ENCODE measurements at places on chromosomes 11 and 22.

GRCh38 chr11:87351676-87352075, 313.9 kb downstream of the TMEM135 start:
- no peak for DNase-seq

GRCh38 chr22:50703726-50704509, 31.3 kb downstream of the SHANK3 start:
- no peak for DNase-seq

- DNase-seq: no peak
Observed at GRCh38 chr11:8323161-8323935, 59.7 kb upstream of the LMO1 start.

DNA sequence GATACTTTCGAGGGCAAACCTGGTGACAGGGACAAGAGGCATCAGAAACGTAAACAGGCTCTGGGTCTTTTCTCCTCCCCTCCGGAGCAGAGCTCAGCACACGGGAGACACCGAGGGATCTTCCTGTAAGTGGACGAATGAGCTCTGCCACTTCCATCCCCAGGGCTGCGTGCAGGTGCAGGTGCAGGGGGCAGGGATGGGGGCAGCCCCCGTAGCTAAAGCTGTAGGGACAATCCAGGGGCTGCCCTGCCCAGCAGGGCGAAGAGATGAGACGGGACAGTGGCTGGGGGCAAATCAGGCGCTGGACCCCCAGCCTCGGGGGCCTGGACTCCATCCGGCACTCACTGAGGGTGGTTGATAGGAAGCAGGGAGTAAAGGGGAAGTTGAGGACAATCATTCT, 505.4 kb downstream of the BRD1 start:
- no peak for DNase-seq

DNA sequence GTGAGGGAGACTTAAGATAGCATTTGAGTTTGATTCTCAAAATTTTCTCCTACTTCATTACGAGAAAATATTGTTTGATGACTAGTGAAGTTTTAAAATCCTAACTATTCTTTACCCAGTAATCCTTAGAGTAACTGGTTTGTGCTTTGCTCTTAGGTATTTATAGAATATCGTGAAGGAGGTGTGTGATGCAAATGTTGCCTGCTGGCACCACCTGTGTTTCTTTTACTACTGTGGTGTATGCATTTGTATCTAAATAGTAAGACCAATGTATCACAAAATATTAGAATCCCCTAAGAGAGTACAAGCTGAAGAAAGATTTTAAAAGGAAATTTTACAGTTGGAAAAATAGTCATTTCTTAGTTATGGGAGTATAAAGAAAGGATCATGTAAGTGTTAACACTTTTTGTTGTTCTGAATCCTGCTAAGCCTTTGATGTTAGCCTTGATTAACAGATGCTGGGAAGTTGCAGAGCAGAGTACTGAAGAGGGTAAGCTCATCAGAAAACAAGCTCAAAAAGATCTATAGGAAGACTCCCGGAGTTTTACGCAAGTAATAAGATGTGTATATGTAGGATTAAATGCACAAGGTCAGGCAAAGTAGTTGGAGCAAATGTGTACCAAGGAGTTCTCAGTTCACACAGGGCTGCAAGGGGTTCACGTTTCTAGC, 102.2 kb upstream of the SLC6A5 start:
- DNase-seq: no peak

DNA sequence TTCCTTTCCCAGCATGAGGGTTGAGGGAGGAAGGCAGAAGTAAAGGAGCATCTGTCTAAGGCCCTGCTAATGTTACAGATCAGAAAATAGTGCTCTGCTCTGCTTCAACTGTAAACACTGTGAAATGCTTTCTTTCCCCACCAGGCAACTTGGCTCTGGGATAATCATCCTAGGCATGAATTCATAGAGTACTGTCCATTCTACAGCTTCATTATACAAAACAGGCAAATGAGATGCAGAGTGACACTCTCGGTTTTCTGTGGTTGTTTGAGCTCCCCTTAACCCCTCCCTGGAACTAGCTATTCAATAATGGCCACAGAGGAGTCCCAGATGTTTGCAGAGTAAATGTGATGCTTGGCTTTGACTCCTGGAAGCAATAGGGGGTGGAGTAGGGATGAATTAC, 184.3 kb upstream of the CTSC start:
- DNase-seq: no peak

- no peak for DNase-seq
Observed at GRCh38 chr11:71322861-71323582, 70.6 kb upstream of the SHANK2 start.

All from GM12864 (cell line).